IPS-NIHi11 (cell line): ENCODE measurements at places on chromosomes 6 and 20.

DNA sequence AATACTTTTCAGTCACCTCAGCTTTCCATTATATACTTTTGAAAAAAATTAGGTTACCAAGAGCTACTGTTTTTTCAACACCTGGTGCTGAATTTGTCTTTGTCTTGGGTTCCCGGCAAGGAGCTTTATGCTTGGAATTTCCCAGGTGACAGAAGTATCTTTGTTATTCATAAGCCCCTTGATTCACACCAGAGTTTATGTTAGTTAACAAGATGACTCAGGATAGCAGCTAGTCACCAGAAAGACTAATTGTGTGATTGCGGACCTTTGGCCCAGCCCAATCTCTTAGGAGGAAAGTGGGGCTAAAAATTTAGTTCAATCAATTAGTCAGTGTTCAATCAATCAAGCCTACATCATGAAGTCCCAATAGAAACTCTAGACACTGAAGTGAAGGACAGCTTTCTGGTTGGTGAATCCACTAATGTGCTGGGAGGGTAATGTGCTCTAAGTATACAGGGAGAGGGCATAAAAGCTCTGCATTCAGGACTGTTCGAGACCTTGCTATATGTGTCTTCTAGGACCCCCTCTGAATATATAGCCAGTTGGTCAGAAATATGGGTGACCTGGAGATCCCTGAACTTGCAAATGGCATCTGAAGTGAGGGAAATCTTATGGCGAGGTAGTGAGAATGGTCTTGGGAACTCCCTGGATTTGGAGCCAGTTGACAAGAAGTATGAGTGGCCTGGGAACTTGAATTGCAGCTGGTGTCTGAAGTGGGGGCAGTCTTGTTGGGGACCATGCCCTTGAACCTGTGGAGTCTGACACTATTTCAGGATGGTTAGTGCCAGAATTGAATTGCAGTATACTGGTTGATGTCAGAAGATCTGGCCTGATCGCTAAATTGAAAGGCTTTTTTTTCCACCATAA is 16.2 kb downstream of the TMEM30A start:
- peak; percentile 33 for DNase-seq

- no peak for DNase-seq
Observed at GRCh38 chr6:168778201-168778600, 337.2 kb downstream of the SMOC2 start.

- DNase-seq, result no peak
Observed at GRCh38 chr6:46039646-46040045, 24.0 kb upstream of the CLIC5 start.

- DNase-seq, result no peak
Observed at GRCh38 chr6:168278904-168279303, 40.7 kb downstream of the DACT2 start.

GRCh38 chr20:64173116-64173515 is 8.9 kb downstream of the MYT1 start:
- DNase-seq, result no peak

DNA sequence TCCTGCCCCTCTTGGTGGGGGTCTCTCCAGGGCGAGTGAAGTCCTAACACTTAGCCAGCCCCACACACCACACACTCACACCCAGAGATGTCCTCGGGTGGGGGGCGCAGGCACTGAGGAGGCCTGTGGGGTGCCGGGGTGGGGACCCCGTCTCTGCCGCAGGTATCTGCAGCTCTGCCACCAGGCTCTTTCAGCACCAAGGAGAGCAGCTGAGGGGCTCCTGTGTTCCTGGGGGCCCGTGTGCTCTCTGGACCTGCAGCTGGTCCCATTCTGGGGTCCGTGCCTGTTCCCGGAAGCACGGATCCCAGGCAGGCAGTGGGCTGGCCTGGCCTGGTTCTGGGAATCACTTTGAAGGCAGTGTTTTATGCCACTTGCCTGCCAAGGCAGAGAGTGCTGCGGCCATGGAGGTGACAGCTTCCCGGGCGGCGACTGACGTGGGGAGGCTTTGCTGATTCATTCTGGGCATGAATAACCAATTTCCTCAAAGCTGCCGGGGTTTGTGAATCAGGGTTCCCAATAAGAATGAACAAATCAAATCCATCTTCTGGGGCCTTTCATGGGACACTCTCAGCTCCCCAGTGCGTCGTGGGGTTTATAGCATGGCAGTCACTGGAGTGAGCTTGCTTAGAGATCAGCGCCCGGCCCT is 54.4 kb upstream of the SLCO4A1 start:
- peak; percentile 92 for DNase-seq

DNA sequence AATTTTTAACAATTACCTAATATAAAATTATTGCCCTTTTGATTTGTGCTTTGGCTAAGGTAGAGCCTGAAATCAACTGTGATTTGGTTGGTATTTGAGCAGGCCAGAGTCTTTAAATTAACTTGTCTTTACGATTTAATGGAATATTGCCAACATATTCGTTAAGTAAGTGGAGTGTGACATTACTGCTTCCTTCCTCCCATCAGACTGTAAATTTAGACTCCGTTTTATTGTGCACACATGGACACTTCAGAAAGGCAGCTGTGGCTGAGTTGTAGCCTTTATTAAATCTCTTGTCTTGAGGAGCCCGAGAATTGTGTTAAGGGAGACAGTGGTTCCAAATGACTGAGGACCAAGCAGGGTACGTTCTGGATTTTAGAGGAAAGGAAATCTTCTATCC is 57.4 kb downstream of the CAP2 start:
- DNase-seq, result no peak

GRCh38 chr6:56475736-56476457 is 166.8 kb downstream of the DST start:
- DNase-seq, result no peak

DNA sequence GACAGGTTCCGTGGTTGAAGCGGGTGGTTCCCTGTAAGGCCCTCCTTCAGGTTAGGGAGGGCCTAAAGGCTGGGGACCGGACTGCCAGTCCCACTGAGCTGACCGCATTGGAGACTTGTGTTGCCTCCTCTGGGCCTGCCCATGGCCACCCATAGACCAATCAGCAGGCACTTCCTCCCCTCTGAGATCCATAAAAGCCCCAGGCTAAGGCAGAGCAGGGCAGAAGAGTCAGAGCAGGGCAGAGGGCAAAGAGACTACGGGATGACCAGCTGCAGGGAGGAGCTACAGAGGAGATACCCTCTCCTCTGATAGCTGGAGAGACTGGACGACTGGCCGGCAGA is 537.4 kb downstream of the TENT5A start:
- no peak for DNase-seq

DNA sequence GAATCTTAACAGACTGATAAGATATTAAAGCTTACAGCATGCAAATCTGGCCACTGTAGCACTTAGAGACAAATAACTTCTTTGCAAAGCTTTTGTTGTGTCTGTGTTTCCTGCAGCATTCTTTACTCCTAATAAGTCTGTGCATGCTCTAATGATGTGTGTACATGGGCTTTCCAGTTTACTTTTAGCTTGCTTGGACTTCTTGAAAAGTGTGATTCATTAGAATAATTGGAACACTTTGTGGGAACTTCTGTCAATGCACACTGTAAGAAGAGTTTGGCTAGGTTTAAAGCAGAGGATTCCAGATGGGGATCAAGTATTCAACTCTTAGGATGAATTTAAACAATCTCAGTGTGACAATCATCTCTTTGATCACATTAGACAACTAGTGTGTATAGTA is 22.1 kb upstream of the TINAG start:
- DNase-seq, result no peak

DNA sequence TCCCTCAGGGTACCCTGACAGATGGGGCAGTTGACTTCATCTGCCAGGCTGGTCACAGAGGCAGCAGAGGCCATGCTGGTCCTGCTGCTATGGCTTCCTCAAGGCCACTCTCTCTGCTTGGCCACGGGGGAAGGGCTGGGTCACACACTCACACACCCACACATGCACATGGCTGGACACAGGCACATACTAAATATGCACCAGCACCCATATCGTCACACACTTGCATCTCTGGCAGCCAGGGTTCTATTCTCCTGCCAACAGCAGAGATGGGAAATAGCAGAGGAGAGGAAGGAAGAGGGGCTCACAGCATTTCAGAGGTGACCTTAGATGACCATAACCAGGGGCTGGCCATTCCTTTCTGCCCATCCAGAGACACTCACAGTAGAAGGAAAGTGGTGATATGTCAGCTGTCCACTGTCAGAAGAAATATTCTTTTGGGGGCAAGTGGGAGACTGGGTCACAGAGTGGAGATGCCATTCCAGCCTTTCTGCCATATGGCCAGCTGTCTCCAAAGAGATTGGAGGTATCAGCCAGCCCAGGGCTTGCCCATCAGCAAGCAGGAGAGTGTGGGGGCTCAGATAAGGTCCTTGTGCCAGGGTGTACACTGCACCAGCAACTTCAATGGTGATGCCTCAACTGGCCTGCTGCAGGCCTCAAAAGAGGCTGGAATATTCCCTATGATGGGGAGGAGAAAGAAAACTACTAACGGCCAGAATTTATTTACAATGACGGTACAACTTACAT is at the start of gene TRIM10:
Gene TRIM10, minus strand, starts transcription at position 427 of the 747 bp plus-strand sequence. Its CDS starts 353 bp downstream, at position 74.
- DNase-seq, result no peak

GRCh38 chr6:36850021-36850420 is 10.8 kb upstream of the CPNE5 start:
- no peak for DNase-seq

DNA sequence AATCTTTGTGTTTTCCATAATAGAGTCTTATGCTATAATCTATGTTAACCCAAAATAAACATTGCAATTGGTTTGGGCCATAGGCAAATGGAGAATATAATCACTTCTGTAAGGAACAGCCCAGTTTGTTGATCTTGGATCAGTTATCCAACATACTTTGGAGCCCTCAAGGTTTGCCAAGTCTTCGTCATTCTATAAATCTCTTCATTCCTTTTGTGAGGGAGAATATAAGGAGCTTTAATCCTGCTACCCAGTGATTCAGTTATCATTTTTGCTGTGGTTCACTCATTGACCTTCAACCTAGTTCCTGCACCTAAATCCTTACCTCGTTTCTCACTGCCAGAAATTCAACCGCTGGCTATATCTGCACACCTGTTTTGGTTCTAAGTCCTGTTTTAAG is 500.3 kb upstream of the PTCHD4 start:
- DNase-seq, result no peak

GRCh38 chr20:9367746-9368145 is 146.6 kb upstream of the LAMP5 start:
- no peak for DNase-seq

GRCh38 chr20:33878583-33878982 is 67.4 kb downstream of the CHMP4B start:
- no peak for DNase-seq

DNA sequence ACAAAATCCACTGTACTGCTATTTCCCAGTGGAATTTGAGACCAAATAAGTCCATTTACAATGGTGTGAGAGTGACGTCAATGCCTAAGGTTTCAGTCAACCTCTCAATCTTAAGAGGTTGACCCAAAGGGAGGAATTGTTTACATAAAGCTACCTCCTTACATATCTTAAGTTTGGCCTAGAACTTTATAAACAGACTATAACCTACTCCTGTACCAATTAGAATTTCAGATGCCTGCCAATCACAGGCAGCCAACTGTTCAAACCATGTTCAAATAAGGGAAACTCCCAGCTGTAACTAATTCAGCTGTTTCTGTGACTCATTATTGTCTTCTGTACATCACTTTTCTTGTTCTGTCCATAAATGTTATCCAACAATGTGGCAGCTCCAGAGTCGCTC is 14.5 kb downstream of the LGSN start:
- DNase-seq, result no peak

DNA sequence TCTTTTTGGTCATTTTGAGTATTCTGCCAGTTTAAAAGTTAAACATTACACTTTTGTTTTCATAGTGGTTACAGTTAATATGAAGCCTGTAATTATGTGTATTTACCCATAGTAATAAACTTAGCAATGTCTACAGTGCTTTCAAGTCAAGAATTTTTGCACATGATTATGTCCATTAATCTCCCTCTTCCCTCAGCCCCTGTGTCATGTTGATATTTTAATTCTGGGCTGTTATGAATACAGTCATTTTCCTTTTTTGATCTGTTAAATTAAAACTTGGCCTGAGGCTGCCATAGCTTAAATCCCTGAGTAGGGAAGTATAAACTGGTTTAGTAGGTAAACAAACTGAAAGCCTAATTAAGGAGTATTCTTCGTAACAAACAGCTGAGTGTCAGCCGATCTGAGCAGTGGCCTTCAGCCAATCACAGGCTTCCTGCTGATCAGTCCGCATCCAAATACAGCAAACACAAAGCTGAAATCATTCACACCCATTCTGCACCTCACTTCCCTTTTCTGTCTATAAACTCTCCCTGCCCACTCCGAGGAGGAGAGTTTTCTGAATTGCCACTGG is 9.5 kb upstream of the SFT2D1 start:
- DNase-seq, result peak; percentile 65

DNA sequence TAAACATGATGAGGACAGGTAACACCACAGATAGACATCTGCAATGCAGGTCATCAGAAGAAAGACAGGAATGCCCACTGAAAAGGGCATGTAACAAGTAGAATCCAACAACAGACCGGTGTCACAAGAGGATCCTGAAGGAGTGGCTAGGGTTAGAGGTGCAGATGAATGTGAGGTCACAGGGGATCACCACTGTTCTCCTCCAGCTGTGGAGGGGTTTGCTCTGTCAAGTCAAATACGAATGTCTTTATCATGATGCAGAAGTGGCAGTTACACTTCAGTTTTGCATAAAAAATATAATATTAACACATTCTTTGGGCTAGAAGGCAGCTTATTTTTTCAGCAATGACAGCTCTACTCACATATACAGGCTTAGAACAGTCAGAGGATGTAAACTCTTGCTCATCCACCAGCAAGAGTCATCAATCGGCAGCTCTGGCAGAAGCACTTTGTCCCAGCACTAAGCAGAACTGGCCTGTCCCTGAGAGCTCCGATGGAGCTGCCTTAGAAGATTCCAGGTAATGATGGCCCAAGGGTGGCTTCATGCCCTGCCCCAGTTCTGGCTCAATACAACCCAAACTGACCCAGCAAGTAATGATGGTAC is 130.4 kb upstream of the TRAF3IP2 start:
- DNase-seq, result no peak

DNA sequence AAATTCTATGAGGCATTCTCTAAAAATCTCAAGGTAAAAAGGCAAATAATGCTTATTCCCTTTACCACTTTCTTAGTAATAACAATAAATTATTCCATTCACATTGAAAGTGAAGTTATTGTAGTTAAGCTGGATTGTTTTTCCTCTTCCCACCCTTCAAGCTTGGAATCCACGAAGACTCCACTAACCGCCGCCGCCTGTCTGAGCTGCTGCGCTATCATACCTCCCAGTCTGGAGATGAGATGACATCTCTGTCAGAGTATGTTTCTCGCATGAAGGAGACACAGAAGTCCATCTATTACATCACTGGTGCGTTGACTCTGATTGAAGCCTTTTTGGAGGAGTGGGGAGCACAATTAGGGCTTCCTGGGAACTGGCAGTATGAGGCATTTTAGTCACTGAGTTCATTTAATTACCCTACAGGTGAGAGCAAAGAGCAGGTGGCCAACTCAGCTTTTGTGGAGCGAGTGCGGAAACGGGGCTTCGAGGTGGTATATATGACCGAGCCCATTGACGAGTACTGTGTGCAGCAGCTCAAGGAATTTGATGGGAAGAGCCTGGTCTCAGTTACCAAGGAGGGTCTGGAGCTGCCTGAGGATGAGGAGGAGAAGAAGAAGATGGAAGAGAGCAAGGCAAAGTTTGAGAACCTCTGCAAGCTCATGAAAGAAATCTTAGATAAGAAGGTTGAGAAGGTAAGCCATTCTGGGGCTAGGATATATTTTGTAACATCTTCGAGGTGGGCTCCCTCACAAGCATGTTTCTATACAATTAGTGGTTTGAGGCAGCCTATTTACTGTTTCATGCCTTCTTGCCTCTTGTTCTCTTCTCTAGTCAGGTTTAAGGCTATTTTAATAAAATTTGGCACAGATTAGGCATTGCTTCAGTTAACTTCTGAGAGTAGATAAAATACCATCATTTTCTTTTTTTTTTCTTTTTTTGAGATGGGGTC is 4.9 kb downstream of the HSP90AB1 start:
- no peak for DNase-seq
